Naive thymus-derived CD4-positive, alpha-beta T cell (primary cell): ENCODE measurements at places on chromosomes 4 and X.

GRCh38 chrX:139890991-139891700, 41.7 kb downstream of the ATP11C start:
- no peak for DNase-seq

DNA sequence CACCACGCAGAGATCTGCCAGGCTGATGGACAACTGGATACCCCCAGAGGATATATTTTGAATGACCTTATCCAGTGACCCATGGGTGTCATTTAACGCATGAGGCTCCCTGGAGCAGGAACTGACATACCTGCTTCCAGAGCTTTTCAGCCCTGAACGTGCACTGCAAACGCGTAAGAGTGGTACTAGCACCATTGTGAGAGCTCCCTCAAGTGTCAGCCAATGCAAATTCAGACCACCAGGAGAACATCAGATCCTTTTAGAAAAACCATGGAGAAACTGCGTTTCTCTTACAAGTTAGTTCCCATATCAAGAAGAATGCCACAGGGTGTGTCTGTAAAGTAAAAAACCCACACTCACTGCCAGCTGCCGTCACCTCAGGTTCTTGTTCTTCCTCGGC, 7.3 kb downstream of the TREX2 start:
- DNase-seq = no peak

- peak; percentile 23 for DNase-seq
These were observed 147.6 kb upstream of the FRG1 start for GRCh38 chr4:189792924-189793618.

GRCh38 chr4:17492058-17492741, 19.7 kb downstream of the QDPR start:
- DNase-seq = no peak

DNA sequence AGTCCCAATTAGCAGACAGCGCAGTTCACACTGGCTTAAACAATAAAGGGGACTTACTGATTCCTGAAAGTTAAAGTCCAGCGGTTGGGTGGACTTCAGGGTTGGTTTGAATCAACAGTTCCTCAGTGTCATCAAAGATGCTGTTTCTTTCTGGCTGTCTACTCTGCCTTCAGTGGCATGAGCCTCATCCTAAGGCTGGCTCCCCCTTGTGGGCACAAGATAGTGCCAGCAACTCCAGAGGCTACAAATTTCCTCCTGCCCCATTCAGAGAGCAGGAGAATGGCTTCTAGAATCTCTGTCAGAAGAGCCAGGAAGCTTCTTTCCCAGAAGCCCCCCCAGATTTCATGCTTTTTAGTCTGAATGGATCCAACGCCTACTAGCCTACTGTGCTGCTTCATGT, 82.4 kb upstream of the MTM1 start:
- peak; percentile 7 for DNase-seq

DNA sequence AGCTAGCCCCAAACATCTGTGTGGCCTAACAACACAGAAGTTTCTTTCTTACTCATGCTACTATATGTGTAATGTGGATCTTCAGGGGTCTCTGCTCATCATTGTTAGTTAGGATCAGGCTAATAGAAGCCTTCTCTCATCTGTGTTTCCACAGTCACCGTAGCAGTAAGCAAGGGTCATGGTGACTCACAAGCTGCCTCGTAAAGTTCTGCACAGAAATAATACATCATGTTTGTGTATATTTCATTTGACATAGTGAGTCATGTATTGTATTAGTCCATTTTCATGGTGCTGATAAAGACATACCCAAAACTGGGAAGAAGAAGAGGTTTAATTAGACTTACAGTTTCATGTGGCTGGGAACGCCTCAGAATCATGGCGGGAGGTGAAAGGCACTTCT, 38.7 kb downstream of the SLC4A4 start:
- no peak for DNase-seq

DNA sequence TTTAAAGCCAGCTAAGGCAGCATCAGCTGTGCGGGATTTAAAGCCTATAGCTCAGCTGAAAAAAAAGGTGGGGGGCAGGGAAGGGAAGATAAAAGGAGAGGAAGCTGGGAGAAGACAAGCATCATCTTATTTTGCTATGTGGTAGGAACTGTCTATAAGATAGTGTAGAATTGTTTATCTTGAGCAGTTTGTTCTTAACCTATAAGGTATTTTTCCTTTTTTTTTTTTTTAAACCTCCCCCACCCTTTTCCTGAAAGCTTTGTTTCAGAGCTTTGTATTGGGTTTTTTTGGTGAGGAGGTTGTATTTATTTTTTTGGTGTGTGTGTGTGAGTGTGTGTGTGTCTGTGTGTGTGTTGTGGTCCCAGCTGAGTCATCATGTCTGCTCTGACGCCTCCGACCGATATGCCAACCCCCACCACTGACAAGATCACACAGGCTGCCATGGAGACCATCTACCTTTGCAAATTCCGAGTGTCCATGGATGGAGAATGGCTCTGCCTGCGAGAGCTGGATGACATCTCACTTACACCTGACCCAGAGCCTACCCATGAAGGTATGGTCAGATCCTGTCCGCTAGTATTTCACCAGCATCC, 531 bp downstream of the RUFY3 start:
- DNase-seq = no peak

- DNase-seq = no peak
These were observed 93.0 kb upstream of the EGFL6 start for GRCh38 chrX:13476384-13476783.

- no peak for DNase-seq
These were observed 15.3 kb downstream of the BLOC1S4 start for GRCh38 chr4:6731318-6731675.

GRCh38 chrX:96909291-96909690, 25.6 kb downstream of the RPA4 start:
- no peak for DNase-seq

- DNase-seq = peak; percentile 63
These were observed 32.7 kb downstream of the TBC1D14 start for GRCh38 chr4:6942238-6942800.

DNA sequence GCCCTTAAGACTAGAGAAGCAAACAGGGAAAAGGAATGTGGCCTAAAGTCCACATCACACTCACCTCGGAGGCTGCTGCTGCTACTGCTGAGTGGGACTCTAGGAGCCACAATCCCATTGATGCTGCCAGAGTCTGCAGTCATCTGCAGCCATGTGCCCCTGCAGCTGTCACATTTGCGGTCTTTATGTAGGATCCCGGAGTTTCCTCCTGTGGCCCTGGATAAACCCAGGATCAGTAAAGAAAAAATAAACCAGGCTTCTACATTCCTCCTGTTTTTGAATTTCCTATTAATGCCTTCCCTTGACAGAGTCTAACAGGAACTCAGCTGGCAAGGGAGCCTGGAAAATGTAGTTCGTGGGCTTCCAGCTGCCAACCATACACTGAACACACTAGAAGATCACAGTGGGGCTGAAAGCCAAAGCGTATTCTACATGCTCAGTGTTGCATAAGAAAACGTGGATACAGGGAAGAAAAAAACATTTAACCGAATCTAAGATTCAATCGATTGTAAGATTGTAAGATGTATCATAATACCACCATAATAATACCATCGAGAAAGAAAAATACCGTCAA, 10.3 kb upstream of the PHEX start:
- DNase-seq = no peak

DNA sequence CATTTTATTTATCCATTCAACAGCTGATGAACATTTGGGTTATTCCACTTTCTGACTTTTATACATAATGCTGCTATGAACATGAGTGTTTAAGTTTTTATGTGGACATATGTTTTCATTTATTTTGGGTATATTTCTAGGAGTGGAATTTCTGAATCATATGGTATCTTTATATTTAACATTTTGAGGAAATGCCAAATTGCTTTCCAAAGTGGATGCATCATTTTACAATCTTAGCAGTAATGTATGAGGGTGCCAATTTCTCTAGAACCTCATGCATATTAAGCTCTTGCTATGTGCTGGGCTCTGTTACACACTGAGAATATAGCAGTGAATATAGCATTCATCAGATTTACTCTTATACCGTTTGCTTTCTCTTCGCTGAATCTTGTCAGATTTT, 983.7 kb downstream of the STIM2 start:
- no peak for DNase-seq

DNA sequence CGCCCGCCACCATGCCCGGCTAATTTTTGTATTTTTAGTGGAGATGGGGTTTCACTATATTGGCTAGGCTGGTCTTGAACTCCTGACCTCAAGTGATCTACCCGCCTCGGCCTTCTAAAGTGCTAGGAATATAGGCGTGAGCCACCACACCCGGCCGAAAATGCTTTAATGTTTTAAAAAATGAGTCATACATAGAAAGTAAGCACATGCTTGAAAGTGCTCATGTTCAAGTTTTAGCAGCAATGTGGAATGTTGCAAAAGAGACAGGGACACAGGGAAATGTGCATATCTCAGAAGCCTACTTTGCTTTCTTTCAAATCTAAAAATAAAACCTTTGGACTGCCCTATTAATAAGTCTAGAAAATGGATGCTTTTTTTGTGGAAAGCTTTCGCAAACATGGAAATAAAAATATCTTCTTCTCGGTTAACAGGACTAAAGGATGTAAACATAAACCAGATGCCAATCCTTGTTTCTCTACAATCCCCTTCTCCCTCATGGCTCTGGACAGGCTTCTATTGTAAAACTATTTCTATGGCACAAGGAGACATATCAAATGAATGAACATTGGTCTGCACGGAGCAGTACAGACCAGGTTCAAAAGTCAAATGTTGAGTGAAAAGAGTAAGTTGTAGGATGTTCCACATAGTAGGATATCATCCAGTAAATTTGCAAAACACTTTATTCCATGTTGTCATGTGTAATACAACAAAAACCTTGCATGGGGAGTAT, 15.0 kb downstream of the MECP2 start:
- no peak for DNase-seq

DNA sequence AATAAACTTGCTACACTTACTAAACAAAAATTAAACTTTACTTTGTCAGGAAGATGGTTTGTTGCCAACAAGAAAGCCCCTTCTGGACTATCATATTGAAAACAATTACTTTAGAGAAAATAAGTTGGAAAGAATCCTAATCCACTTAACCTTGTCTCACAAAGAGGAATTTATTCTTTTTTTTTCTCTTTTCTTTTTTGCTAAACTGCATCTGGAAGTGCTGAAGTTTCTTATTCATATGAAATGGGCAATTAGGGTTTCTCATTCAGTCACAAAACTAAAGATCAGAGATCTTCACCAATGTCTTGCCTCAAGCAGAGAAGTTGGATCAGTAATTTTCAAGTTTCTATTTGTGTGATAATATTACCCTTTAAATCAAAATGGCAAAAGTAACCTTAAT, 234.9 kb upstream of the AMOT start:
- DNase-seq = no peak

DNA sequence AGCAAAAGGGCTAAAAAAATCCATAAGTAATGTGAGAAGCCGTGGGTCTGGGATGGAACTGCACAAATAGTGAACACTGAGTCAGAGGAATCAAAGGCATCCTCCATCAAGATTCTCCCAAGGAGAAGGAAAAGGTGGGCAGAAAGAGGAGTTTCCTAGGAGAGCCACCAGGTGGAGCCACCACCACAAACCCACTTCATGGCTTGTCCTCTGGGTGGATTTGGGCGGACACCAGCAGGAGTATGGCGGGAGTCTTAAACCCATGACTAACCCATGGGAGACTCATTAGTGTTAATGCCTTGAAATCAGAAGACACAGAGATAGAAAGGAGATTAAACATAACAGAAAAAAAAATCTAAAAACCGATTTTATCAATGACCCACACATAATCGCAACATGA, 147.7 kb downstream of the SH3KBP1 start:
- DNase-seq = peak; percentile 33

GRCh38 chrX:70029863-70030262, 19.9 kb downstream of the AWAT2 start:
- no peak for DNase-seq

- DNase-seq = no peak
These were observed 51.2 kb upstream of the FBXW7 start for GRCh38 chr4:152587127-152587526.

DNA sequence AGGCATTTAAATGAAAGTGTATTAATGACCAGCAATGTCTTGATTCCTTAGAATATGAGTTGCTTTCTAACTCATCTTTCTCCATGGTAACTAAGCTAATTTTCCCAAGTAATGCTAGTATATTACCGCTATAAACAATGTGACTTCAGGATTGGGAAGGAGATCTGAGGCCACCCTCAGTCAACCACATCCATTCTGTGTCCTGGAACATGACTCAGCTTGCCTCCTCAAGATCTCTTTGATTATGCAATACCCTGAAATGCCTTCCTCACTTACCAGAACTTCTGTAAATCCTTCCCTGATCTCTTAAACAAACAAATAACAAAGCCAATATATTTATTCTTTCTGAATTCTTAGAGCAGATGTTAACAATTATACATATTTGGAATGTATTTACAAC, 1495.5 kb downstream of the PCDH18 start:
- no peak for DNase-seq

DNA sequence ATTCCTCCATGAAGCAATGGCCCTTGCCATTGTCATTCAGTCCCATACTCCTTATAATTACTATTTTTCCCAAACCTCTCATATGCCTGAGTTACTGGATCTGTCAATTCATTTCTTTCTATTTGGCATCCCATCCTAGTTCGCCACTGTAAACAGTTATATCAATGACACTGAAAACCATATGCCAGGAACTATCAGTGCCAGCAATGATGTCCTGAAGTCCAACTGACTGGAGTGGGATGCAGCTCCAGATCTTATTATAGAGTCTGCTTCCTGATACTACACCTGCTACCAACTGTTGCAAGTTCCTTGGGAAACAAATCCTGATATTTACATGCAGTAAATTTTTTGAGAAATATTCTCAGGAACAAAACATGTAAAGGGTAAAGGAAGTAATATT, 27.0 kb upstream of the BANK1 start:
- no peak for DNase-seq

GRCh38 chr4:77538574-77539157, 67.0 kb upstream of the CXCL13 start:
- DNase-seq = no peak

GRCh38 chr4:81440949-81441348, 30.8 kb downstream of the RASGEF1B start:
- DNase-seq = no peak

DNA sequence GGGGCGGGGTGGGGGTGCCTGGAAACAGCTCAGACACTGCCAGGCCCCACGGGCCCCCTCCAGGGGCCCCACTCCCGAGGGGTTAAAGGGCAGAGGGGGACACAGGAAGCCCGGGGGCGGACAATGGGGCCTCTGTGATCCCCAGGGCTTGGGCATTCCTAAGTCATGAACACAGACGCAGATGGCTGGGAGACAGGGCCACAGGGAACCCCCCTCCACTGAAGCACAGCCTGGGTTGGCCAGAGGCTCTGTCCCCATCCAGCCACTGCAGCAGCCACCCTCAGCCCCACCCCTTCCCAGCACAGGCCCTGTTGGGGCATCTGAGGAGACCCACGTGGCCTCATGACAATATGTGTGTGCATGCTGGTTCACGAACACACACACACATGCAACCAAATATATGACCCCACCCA, 3.9 kb downstream of the L1CAM start:
- DNase-seq = no peak

DNA sequence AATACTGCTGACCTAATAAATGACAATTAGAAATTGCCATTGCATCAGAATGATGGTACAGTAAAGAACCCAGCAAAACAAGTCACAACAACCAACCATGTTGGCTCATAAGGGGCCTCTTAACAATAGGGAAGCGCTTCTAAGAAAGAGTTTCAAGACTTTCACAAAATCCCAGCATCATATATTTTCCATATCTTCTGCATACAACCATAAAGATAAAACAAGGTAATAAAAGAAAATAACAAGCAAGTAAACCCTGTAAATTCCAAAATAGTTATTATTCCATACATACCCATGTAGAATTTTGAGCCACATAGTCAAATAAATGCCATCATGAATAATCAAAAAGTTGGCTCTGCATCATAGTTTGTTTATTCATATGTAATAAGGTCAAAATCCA, 8.2 kb downstream of the SLC10A7 start:
- no peak for DNase-seq

GRCh38 chrX:23938690-23939089, 30.9 kb downstream of the CXorf58 start:
- DNase-seq = no peak
